ENCODE measurements at places on chromosomes 2 and 18.

- DNase-seq = no peak
These were observed 55.6 kb downstream of the ANKRD44 start for GRCh38 chr2:197254776-197255530.

DNA sequence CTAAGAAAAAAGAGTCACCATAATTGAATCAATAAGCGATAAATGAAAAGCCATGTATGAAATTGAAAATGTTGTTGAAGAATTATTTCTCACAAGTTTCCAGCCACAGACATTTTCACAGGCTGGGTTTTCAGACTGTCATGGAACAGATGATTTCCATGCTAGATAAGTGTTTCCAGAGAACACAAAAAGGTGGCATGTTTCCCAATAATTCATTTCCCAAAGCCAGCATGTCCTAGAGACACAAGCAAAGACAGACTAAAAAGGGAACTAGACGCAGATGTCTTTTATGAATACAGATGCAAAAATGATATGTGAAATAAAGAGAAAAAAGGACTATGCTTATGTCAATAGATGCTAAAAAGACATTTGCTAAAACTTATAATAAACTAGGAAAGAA lies 255.1 kb downstream of the EIPR1 start:
- no peak for DNase-seq

- DNase-seq = no peak
These were observed 84.3 kb downstream of the TFCP2L1 start for GRCh38 chr2:121200419-121201315.

DNA sequence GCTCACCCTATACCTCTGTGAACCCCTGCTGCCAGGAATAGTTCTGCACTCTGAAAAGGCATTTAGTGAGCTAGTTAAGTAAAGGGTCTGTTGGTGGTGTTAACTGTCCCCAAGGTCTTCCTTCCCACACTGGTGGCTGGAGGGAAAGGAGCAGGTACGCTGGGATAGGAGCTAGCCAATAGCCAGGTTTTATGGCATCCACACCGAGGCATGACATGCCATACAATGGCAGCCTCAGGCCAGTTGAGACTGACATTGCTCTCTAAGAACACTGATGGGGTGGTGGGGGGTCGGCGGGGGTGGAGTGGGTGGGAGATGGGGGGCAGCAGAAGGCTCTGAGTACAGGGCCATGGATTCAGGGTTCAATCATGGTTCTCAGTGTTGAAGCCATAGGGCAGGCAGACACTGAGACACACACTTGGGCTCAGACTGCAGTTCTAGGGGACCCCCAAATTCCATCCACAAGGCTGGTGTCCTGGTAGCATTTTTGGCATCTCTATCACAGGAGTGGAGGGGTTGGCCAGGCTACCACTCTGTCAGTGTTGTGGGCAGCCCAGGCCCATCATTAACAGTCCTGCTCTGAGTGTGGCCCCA lies 136.0 kb downstream of the CTIF start:
- no peak for DNase-seq

GRCh38 chr2:106843001-106843909 lies 42.7 kb downstream of the ST6GAL2 start:
- no peak for DNase-seq

- no peak for DNase-seq
These were observed 13.3 kb downstream of the ST3GAL5 start for GRCh38 chr2:85875350-85876050.

- DNase-seq = no peak
These were observed 151.1 kb downstream of the GALNT1 start for GRCh38 chr18:35732636-35733035.

GRCh38 chr18:74108460-74108859 lies 39.2 kb downstream of the FBXO15 start:
- no peak for DNase-seq

DNA sequence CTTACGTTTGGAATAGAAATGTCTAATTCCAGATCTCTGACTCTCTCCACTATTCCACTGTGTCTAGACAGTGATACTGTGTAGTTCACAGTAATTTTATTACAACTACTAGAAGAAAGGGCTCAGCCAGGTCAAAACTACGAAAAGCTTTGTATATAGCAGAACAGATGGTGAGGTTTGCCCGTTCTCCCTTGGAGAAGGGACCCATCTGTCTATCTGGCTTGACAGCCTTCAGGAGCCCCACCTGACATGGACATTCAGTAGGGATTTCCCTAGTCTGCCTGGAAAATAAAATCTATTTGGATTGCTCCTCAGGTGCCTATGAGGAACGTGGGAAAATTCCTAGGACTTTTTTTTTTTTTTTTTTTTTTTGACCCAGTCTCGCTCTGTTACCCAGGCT lies 435.4 kb downstream of the NRXN1 start:
- no peak for DNase-seq

DNA sequence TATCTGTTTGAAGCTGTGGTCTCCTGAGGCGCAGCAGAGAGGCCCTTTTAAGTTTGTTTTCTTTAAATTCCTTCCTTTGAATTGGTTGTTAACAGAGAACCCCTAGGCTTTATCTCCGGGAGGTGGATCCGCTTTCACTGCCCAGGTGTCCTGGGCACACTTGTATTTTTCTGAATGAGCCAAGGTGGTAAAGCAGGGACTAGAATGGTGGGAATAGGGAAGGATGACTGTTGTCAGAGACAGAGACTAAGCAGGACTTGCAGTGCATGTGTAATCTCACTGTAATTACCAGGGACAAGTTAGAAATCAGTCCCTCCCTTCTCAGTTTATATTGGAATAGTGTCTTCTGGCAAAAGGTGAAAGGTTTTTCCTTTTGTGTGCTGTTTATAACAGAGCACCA lies 72.8 kb downstream of the PHLPP1 start:
- no peak for DNase-seq

- DNase-seq = no peak
These were observed 506.9 kb downstream of the BCL11A start for GRCh38 chr2:60046529-60046928.

- DNase-seq = no peak
These were observed 9.1 kb downstream of the KCNF1 start for GRCh38 chr2:10920764-10921388.

DNA sequence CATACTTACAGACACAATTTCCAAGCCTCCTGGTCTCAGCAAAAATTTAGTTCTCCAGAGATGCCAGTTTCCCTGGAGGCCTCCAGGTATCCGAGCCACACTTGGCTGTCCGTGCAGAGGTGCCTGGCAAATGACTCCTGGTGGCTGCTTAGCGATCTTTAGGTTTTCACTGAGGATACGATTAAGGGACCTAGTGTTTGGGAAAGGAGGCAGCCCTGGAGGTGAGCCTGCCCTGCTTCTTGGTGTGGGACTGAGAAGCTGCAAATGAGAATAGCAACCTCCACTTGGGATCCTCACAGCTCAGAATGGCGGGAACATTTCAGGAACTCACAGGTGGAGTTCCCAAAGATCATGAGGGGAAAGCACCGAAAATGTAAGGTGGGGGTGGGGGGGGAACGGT lies 217.6 kb downstream of the ALPK2 start:
- DNase-seq = no peak

GRCh38 chr2:231617059-231617926 lies 24.6 kb downstream of the TEX44 start:
- no peak for DNase-seq

DNA sequence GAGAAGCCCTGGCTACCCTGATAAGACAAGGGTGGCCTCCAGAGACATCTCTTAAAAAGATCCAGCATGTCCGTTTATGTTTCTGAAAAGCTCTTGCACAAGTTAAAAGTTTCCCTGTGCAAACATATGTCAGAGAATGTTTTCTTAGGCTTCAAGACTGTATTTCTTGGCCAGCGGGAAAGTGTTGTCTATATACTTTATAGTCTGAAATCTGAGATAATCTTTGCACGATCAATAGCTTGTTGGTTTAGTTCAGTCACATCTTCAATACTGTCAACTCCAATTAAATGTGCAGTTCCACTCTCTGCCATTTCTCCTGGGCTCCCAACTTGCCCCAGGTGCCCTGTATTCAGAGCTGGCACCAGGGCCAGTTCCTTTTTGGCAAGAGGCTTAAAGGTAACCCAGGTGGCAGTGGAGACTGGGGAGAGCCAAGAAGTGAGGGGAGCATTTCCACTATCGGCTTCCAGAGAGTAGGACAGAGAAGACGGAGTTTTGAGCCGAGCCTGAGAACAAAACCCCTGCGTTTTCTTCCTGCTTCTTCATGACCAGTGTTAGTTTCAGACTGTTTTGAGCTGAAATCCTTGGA lies 64.4 kb downstream of the ACOXL start:
- DNase-seq = no peak

DNA sequence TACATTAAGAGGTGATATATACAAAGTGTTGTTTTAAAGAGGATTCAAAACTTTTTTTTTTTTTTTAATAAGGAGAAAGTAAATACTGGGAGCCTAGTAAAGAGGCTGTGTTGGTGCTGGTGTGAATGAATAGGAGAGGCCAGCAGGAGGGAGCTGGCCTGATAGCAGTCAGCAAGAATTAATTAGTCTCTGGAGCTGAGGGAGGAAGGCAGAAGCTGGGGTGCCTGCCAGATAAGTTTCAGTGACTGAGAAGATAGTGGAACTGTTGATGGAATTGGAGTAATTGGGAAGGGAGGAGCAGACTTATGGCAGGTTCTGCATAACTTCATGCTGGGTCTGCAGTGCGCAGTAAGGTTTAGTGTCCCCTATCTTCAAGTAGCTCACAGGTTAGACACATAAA lies 36.2 kb upstream of the SNORC start:
- DNase-seq = no peak

DNA sequence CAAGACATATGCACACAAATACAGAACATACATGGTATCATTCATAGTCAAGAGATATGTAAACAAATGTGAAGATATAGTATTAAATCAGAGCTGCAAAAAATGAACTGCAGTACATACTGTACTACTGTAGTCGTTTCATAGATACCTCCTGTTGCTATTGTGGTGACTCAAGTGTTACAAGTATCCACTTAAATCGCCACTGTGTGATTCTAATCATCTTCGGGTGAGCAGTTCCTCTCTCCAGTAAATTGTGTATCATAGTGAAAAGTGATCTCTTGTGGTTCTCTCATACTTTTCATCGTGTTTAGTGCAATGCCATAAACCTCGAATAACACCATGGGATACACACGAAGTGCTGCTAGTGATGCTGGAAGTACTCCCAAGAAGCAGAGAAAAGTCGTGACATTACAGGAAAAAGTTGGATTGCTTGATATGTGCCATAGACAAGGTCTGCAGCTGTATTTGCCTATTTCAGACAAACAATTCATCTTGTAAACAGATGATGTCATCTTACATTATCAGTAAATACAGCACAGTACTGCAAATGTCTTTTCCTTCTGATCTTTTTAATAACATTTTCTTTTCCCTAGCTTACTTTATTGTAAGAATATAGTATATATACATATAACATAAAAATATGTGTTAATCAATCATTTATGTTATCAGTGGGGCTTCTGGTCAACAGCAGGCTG lies 222.2 kb downstream of the BCL11A start:
- DNase-seq = no peak

DNA sequence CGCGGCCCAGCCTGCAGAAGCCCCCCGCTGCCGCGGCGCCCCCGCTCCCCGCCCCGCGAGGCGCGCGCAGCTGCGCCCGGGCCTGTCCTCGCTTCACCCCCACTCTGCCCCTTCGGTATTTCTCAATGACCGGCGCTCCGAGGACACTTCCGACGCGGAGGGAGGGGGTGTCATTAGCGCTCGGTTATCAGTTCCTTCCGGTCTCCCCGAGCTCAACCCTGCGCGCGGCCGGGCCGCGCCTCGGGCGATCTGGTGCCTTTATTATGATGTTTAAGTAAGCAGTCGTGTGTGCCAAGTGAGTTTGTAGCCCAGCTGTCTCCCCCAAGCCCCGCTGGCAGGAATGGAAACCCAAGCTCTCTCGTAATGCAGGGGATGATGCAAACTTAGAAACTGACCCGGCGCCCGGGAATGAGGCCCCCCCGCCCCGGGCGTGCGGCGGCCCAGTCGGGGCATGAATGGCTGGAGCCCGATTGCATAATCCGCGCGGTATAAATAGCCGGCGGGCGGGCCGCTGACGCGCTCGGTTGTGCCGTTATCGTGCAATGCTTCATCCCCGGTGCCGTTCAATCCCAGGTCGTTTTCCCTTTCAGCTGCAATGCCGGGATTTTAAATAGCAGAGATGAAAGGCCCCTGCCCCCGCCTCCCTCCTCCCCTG lies 3.9 kb upstream of the SPRED2 start:
- DNase-seq = peak; percentile 41

DNA sequence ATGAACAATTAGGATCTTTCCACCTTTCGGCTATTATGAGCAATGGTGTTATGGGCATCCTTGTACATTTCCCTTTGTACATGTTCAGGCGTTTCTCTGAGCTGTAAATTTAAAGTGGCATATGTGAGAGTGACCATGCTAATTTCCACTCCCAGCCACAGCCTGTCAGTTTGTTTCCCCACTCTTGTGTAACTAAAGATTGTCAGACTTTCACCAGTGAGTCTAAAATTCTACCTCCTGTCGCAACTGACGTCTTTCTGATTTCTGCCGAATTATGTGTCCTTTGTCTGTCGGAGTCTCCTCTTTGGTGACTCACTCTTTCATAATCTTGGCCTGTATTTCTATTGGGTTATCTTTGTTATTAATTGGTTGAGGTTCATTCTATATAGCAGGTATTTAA lies 50.7 kb downstream of the TRAPPC12 start:
- DNase-seq = no peak

DNA sequence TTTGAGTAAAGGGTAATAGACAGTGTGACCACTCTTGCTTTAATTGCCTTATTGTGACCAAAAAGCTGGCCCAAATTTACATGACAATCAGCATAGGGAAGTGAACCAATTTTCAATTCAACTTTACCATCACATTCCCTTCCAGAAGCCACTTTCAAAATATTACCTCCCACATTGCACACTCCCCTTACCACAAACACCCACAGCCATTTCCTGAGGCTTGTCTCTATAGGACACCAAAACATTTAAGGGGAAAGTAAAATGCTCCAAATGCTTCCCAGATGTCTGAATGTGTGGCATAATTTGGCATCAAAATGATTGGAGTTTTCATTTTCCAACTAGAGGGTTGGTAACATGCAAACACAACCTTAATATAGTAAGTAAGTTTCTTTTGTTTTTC lies 616.1 kb downstream of the SLC4A3 start:
- DNase-seq = no peak

DNA sequence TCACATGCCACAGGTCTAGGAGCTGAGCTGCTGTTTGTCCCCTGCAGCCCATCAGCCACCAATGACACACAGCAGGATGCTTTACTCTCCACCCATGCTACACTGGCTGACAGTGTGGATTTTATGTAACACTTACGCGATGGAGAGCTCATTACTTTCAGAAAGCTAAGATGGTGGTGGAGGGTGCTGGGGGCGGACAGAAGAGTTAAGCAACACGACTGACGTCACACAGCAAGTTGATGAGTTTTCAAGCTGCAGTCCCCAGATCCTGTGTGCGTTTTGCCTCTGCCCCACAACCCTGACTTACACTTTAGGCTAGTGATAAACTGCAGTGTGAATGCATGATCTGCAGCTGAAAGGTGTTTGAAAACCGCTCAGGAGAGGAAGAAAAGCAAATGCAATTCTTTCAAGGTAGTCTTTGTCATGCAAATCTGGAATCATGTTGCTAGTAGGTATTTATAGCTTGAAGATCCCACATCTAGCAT lies 42.4 kb downstream of the MRPS5 start:
- DNase-seq = no peak
